ENCODE measurements at places on chromosomes 5 and 9. TPM values are rescaled to one million over a fixed set of nuclear protein-coding genes. Genes with fewer than 3 reads are reported as not detected.

The NUTM2F gene
- not detected for total RNA-seq

The SNX30 gene
- 10.7 TPM for total RNA-seq

The LHX3 gene
- total RNA-seq, result not detected

DNA sequence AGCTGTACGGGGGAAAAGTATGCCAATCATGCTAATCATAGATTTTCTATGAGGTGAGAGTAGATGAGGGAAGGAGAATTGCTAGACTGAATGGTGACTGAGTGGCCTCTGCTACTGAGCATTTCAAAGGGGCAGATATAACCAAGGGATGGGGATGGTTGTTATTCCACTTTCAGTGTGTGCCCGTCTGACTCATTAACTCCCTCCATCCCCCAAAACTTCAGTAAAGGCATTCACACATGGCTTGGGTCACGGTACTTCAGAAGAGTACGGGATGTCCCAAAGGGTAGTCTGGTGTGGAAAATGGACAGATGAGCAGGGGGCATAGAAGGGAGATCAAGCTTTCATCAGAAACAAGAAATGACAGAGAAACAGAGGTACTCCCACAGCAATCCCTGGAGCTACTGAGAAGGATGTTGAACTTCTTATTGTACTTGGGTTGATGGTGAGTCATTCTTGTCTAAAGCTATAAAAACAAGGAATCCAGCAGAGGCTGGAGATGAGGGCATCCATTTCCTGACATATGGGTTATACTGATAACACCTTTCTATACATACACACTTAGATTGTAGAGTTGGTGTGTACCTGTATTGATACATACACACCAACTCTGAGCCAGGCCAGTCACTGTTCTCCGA lies 8.9 kb upstream of the TLE4 start:
- no peak for DNase-seq

DNA sequence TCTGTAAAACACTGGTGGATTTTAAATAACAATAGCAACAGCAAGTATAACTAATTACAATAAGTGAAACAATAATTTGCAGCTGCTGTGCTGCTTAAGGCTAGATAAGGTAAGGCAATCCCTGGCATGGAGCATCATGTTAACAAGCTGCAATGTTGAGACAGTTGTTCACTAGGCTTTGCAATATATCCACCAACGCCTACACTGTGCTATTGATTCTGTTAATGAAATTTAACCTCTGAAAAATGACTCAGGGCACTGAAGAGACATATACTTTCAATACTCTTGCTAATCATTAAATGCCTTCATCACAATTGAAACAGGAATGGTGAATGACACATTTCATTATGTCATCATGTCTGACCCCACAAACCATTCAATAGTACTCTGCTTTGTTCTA lies 255.0 kb downstream of the EFNA5 start:
- no peak for DNase-seq

- DNase-seq, result no peak
Observed at GRCh38 chr5:171688696-171689495, 96.7 kb upstream of the SMIM23 start.

DNA sequence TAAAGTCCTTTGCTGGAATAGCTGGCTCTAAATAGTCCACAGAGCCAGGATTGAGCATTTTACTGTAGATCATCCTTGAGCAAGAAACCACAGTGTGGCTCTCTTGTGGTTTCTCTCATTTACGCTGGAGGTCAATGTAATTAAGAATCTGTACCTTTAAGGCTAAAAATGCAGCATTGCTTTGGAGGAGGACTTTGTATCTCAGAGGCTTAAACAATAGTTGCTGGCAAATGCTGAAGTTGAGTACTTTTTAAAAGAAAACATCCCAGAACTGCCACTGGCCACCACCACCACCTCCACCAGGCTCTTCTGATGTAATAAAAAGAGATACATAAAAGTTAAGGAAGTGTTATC lies 177.3 kb upstream of the ADAMTSL1 start:
- DNase-seq, result no peak

- no peak for DNase-seq
Observed at GRCh38 chr5:2505217-2505616, 246.3 kb downstream of the IRX2 start.

DNA sequence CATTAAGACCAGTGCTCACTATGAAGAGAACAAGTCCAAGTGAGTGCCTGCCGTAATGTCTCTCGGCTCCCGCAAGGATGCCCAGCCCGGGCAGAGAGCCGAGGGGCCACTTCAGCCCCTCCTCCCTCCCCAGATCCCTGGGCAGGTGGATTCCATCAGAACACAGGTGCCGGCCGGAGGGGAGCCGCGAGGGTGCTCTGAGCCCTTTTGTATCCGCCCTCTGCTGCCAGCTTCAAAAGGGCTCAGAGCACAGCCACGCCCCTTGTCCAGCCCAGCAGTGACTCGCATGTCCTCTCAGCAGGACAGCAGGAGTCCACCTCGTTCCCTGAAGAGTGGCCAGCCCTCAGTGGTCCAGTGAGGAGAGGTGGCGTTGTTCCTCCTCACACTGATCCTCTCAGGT lies 43.9 kb downstream of the CYFIP2 start:
- DNase-seq, result no peak
